Dermis lymphatic vessel endothelial cell (primary cell): ENCODE measurements at places on chromosomes 16 and 17. TPM values are rescaled to one million over a fixed set of nuclear protein-coding genes. Genes with fewer than 3 reads are reported as not detected.

The MSLN gene
- total RNA-seq: 0.17 TPM in 1 of 2 replicates, not detected in the other

The GDPD3 gene
- total RNA-seq: 0.86 and 1.2 TPM in 2 replicates

The DERL2 gene
- total RNA-seq: 21.3 and 32.7 TPM in 2 replicates

The CHST4 gene
- total RNA-seq: not detected in 2 replicates

The SSH2 gene
- total RNA-seq: 12.5 and 15.5 TPM in 2 replicates

The PSKH1 gene
- total RNA-seq: 13.3 and 14.9 TPM in 2 replicates

The STAT5A gene
- total RNA-seq: 44.3 and 56.0 TPM in 2 replicates

The E2F4 gene
- total RNA-seq: 46.4 and 62.6 TPM in 2 replicates

The CLEC3A gene
- total RNA-seq: not detected in 2 replicates
